Vagina (tissue), 2 donors: ENCODE measurements at places on chromosomes 6 and 20.

DNA sequence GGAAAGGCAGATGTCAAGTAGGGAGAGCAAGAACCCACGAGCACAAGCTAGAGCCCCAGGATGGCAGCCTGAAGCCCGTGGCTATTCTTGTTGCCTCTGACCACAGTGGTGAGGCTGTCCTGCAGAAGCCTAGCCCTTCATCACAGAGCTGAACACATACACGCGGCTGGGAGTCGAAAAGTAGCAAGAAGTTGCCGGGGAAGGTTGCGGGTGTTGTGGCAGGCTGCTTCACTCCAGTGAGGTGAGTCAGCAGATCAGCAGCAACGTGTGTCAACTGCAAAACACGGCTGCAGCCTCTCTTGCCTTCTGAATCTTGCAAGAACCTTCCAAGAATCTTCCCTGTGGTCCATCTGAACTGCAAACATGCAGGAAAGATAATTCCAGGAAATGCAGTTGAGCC is 10.6 kb upstream of the STX16 start:
- peak; percentile 58 for DNase-seq

GRCh38 chr6:128641703-128642102 is 121.3 kb upstream of the PTPRK start:
- no peak for DNase-seq

DNA sequence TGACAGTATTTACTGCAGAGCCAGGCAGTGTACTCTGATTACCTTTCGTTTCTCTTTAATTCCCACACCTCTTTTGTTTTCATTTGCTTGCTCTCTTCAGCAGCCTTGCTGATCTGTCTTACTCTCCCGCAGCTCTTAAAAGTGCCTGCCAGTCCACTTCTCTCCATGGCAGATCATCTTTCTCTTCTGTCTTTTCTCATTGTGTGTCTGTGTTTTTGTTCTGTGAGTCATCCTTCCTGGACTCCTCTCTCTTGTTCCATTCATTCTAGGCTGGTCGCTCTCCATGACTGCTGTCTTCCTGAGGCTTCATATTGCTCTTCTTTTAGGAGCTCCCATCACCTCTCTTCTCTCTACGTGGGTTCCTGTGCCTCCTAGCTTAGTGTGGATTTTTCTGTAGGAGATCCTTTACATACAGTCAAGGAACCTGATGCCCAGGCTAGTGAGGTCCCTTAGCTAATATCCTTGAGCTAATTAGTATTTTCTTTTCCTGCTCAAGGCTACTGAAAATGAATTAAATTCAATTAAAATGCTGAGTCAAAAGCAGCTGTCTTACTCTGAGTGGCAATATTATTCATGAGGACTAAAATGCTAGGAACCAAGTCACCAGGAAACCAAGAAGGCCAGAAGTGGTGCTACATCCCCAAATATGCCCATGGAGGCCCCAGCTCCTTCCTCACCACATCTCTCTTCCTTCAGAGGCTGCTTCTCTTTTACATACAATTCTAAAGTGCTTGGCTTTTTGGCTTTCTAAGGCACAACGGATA is 86.1 kb downstream of the SLX4IP start:
- DNase-seq, result no peak

GRCh38 chr6:160299559-160299958 is 40.9 kb upstream of the SLC22A2 start:
- DNase-seq, result no peak

GRCh38 chr6:604579-604978 is 52.3 kb downstream of the HUS1B start:
- no peak for DNase-seq

GRCh38 chr6:156395276-156395675 is 381.9 kb upstream of the ARID1B start:
- no peak for DNase-seq

DNA sequence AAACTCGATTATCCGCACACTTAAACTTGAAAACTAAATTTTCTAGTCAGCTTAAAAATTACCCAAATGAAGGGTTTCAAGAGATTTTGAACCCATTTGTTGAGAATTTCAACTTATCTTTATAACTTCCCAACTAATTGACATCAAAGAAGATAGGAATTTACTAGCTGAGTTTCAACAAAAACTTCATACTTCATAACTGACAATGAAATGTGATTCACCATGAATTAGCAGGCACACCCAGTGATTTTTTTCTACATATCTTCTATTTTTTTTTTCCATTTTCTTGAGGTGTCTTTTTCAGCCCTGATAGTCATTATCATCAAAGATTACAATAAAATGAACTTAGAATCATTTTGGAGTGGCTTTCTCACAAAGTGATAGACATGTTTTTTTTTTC is 26.7 kb downstream of the TNFAIP3 start:
- no peak for DNase-seq

GRCh38 chr6:125828476-125829039 is 37.8 kb downstream of the NCOA7 start:
- DNase-seq, result no peak

GRCh38 chr6:167804281-167805013 is 22.3 kb upstream of the AFDN start:
- no peak for DNase-seq

- DNase-seq, result no peak
Observed at GRCh38 chr20:23042270-23042669, 7.2 kb downstream of the SSTR4 start.

- no peak for DNase-seq
Observed at GRCh38 chr6:105791583-105792318, 294.4 kb upstream of the PRDM1 start.

GRCh38 chr6:130834482-130835251 is 7.5 kb downstream of the SMLR1 start:
- no peak for DNase-seq

DNA sequence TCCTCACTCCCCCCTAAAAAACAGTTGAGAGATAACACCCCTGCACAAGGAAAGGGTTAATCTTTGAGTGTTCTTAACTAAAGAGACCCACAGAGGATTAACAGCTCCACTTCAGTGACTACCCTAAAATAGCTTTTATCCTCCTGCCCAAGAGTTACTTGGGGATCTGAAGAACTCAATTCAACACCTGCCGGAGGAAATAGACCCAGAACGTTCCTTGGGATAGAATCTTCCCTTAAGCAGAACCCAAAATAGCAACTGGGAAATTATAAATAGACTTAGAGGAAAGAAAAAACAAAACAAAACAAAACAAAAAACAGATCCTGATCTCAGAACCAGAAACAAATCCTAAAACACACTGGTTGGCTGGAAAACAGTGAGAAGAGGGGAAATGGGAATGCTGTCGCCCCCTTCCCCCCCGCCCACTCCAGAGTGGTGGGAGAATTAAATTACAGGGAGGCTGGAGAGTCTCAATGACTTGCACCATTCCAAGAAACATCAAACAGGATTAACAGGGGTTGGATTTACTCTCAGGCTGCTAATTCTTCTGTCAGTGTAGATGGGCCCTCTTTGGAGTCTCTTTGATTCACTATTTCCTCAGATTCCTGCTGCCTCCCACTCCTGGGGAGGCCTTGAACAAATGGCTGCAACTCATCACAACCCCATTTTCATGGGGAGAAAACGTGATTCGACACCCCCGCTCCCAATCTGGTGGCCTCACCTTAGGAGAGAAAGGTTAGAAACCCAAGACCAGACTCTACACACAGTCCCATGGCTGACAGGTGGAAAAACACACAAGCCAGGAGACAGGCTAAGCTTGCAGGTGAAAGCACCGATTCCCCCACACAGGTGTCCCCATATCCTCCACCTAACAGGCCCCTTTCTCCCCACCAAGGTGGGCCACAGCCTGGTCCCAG is 1.4 kb downstream of the PLAGL2 start:
- DNase-seq, result no peak

GRCh38 chr20:8242827-8243724 is 111.0 kb downstream of the PLCB1 start:
- no peak for DNase-seq

DNA sequence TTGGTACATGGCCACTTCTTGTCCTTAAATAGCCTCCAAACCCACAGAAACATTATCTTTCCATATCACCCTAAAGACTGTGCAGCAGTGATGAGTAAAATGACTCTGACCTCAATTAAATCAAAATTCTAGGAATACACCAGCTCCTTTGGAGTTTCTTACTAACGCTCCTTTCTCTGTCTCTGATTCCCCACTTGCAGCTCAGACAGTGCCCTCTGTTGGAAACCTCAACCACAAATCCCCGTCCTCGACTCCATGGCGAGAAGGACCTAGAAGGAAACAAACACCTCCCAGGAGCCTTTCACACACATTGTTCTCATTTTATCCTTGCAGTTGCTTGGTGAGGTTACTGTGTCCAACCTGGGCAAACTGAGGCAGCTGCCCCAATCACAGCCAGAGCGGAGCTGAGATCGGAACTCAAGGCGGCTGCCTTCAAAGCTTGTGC is 17.7 kb upstream of the PARD6B start:
- DNase-seq, result no peak

- no peak for DNase-seq
Observed at GRCh38 chr6:109669811-109670210, 21.2 kb downstream of the AK9 start.

GRCh38 chr6:7833751-7834070 is 76.9 kb downstream of the TXNDC5 start:
- no peak for DNase-seq

- no peak for DNase-seq
Observed at GRCh38 chr6:169212436-169212835, 41.2 kb downstream of the THBS2 start.

GRCh38 chr20:58179432-58180099 is 48.9 kb downstream of the ANKRD60 start:
- DNase-seq, result no peak

DNA sequence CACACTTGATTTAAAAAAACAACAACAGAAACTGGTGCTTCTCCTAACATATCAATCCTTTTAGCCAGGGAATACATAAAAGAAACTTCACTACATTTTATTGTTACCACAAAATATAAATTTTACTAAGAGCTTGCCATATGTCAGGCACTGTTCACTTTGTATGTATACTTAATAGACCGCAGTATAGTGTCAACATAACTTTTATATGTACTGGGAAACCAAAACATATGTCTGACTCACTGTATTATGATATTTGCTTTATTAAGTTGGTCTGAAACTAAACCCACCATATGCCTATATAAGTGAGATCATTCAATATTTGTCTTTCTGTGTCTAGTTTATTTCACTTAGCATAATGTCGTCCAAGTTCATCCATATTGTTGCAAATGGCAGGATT is 108.4 kb downstream of the KLHL32 start:
- DNase-seq, result no peak

- DNase-seq, result no peak
Observed at GRCh38 chr6:162962093-162962492, 234.3 kb downstream of the PACRG start.

DNA sequence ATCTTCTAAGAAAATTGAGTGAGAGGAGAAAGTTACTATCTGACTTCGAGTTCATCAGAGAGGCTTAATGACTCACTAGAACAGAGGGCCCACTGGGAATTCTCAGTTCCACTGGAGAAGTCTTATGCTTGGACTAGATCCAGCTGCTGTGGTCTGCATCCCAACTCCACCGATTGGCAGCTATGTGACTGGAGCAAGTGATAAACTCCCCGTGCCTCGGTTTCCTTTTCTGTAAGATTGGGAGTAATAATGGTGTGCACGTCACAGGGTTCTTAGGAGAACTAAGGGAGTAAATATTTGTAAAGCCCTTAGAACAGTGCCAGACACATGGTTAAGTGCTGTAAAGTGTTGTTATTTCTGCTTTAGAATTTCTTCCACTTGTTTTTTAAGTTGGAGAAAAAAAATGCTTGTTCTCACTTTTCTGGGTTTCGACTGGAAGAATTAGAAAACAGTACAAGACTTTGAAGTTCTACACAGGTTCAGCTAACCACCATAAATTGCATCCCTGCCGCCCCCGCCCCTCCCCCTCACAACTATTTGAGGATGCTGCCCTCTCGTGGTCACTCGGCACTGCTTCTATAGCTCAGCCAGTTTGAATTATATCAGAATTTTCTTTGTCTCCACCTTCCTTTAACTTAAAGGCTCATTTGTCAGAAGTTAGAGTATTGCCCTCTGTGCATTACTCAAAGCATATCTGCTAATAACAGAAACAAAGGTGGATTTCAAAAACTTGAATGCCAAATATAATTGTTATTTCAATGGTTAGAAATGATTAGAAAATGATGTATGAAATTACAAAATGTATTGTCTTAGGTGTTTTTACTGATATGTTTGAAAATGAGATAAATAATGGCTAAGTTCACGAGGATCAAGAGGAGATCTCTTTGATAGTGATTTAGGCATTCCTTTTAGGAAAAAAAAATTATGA is 95.0 kb upstream of the IFNGR1 start:
- DNase-seq, result no peak

DNA sequence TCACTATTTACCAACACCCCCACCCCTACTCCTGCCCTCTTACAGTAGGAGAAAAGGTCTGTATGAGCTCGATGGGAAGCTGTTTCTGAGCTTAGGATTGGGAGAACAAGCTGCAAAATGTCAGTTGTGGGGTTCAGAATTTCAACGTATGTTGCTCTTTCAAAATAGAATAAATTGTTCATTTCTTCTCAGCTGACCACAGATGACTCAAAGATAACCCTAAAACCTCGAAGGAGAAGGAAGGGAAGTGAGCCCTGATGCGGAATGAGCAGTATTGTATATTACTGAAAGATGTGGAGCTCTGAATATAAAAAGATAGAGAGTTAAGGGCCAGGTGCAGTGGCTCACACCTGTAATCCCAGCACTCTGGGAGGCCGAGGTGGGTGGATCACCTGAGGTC is 35.9 kb upstream of the MYLIP start:
- DNase-seq, result no peak

DNA sequence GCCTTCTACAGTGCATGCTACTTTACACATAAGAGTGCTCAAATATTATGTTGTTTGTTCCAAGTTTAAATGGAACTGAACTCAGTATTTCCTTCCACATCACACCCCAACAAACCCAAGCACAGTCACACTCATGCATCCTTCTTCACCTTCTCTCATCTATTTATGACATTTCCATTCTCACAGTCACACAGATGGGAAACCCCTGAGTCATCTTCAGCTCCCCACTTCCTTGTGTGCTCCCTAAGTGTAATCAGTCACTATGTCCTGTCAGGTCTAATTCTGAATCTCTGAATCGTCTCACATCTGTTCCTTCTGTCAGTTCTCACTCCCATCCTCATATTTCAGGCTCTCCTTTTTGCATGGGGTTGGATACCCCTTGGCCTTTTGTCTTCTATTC is 96.0 kb downstream of the RIMS1 start:
- DNase-seq, result no peak

DNA sequence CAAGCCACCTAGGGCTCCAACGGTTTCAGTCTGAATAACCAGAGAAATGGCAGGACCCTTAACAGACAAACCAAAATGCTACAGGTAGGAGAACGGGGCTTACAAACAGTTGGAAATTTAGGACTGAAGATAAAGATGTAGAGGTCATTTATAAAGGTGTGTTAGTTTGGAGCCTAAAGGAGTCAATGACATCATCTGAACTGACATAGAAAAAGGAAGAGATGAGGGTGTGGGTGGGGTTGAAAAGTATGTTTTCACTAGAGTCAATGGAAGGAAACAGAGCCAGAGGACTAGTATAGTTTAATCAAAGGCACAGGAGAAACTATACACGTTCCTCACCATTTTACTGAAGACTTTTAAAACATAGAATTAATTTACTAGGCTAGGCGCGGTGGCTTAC is 71.0 kb upstream of the FOXO3 start:
- DNase-seq, result no peak
